Pancreas (tissue), 10 donors: ENCODE measurements at places on chromosomes 3 and 15.

- no peak overlapping the region for H3K4me3 ChIP-seq
- H3K27ac ChIP-seq: no peak overlapping the region
- H3K4me1 ChIP-seq: peaks cover 9% of the 10 kb centered on the region
- H3K27me3 ChIP-seq: no peaks in the 10 kb centered on the region
Observed at GRCh38 chr15:98938799-98939198, 68.8 kb downstream of the PGPEP1L start.

GRCh38 chr3:196350067-196350466 is 11.9 kb upstream of the TM4SF19 start:
- H3K27ac ChIP-seq: no peak overlapping the region
- H3K36me3 ChIP-seq: no peaks in the 10 kb centered on the region
- H3K4me3 ChIP-seq: no peak overlapping the region
- DNase-seq: no peak
- no peaks in the 10 kb centered on the region for H3K4me1 ChIP-seq

DNA sequence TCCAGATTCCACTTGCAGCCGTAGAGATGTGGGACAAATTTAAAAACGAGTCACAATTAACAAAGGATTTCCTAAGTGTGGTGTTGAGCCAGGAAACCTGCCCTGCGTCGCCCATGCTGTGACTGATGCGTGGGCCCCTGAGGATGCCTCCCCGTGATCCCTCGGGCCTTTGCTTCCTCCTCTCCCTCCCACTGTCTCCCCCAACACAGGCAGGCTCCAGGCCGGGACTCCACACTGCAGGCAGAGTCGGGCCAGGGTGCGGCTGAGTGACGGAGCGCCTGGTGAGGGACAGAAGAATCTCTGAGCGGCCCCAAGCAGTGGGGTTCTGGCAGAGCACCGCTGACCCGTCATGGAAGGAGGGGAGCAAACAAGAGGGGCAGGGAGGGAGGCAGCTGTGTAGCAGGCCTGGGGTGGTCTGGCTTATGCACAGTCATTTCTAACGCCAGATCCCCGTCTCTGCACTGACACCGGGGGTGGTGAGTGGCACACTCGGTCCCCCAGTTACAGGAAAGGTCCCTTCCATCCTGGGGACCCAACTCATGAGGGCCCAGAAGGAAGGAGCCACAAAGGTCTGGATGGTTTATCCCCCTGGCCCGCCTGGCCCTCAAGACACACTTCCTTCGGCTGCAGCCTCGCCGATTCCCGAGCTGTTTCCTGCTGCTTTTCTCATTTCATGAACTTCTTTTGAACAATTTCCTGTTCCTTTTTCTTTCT is 91.0 kb downstream of the XXYLT1 start:
- no peaks in the 10 kb centered on the region for H3K4me1 ChIP-seq
- no peaks in the 10 kb centered on the region for H3K27me3 ChIP-seq
- H3K27ac ChIP-seq: no peak overlapping the region
- H3K4me3 ChIP-seq: no peak overlapping the region
- no peaks in the 10 kb centered on the region for H3K36me3 ChIP-seq

GRCh38 chr3:43523454-43524053 is 98.3 kb downstream of the ANO10 start:
- no peak overlapping the region for H3K4me3 ChIP-seq
- H3K4me1 ChIP-seq: no peaks in the 10 kb centered on the region
- no peak for DNase-seq

DNA sequence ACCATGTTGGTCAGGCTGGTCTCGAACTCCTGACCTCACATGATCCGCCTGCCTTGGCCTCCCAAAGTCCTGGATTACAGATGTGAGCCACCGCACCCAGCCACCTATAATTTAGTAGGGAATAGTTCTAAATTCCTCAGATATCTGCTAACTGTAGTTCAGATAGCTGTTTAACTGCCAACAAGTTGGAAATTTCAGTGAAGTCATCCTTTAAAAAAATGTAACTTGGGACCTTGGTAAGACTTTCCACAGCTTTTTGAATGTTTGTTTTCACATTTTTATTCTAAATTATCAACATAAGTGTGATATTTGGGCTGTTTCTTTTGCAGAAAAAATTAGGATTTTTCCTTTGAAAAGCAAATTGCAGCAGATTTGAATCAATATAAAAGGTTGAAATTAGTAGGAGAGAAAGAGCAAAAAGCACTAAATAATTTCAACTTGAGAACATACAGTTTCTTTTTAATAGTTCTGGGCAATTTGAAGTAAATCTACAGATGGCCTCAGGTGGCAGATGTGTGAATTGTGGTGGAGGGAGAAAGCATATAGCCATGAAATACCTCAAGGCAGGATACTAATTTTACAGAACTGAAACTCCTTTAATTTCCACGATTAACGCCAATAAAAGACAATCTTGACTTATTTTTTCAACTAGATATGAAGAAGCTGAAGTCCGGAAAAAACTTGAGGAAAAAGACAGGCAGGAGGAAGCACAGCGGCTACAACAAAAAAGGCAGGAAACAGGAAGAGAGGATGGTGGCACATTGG is 34.3 kb downstream of the USP8 start:
- DNase-seq: no peak
- H3K27ac ChIP-seq: no peak overlapping the region
- H3K4me1 ChIP-seq: peaks cover 4% of the 10 kb centered on the region
- no peak overlapping the region for H3K4me3 ChIP-seq
- H3K27me3 ChIP-seq: no peaks in the 10 kb centered on the region

- H3K4me1 ChIP-seq: no peaks in the 10 kb centered on the region
- H3K27ac ChIP-seq: no peak overlapping the region
- H3K4me3 ChIP-seq: peak overlapping the region; percentile 69
- no peaks in the 10 kb centered on the region for H3K36me3 ChIP-seq
Observed at GRCh38 chr3:62876064-62876463, 848 bp upstream of the CADPS start.
